ENCODE measurements at places on chromosomes 16 and 17.
A peak's percentile ranks its signal among the peaks of the same experiment; 100 is the strongest.

DNA sequence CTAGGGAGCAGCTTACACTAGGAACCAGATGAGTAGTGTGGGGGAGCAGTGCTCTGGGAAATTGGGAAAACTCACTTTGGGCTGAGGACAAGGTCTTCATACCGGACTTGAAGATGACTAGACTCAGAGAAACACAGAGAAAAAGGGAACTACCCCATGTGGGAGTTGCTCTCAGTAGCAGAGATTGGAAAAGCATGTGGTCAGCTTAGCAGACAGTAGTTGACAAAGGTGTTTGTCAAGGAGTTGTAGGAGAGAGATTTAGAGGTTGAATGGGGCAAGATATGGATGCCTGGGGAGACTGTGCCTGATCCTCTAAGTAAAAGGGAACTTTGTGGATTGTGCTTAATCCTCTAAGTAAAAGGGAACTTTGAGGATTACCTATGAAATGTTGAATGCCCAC lies 194.5 kb upstream of the COX10 start:
- DNase-seq, result no peak

DNA sequence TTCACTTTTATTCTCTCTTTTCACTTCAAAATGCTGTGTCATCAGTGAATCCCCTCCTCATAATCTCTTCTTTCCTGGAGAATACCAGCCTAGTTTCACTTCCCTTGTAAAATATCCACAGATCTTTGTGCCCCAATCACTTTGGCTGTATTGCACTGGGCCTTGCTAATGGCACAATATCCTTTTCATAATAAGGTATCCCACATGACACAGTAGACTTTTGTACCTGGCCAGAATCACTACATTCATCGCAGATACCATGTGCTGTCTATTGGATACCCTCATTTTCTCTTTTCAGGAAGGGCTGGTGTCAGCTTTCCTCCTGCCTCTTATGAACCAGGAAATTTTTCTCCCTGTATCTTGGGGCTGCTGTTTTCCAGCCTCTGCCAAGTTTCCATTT lies 25.7 kb upstream of the TOX3 start:
- no peak for DNase-seq

DNA sequence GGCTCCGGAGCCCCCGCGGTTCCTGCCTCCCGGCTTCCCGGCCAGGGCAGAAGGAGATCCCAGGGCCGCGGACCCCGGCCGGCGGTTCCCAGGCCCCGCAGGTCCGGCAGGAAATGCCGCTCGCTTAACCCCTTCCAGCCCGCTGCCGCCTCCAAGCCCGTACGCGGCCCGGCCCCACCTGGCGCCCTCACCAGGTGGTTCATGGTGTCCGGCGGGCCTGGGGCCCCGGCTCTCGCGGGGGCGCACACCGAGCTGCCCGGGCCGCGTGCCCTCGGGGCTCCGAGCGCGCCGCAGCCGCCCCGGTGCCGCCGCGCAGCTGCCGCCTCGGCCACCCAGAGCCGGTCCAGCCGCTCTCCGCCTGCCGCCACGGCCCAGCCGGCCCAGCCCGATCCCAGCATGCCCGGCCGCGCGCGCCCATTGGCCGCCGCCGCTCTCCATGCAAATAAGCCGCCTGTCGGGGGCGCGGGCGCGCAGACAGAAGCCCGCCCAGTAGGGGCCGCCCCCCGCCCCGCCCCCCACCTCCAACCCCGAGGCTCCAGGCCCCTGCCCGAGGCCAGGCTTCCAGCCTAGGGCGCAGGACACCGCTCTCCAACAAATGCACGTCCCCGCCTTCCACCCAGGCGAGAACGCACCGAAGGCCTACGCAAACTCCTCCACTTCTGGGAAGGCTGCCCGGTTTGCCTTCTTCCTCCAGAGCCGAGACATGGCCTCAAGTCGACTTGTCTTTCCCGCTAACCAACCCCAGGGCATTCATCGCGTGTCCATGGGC lies at the start of gene BCAR1:
Gene BCAR1 (minus strand): TSS at position 345 of the 769 bp plus-strand sequence. CDS start 142 bp downstream, at position 203.
- peak; percentile 94 for DNase-seq

GRCh38 chr16:12083631-12084030 lies 107.1 kb downstream of the SNX29 start:
- peak; percentile 8 for DNase-seq

DNA sequence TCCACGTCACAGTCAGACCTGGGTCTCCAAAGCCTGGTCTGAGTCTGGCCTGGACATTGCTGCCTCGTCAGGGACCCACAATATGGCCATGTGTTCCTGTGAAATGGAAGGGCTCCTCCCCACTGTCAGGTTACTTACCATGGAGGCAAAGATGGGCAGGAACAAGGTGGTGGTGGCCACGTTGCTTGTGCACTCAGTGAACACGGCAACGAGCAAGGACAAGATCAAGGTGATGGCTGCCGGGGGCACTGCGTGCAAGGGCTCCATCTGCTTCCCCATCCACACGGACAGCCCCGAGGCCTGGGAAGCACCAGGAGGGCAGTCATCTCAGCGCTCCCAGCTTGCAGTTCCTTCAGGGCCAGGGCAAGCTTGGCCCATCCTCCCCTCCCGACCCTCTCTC lies 22.5 kb downstream of the SLC13A5 start:
- no peak for DNase-seq

DNA sequence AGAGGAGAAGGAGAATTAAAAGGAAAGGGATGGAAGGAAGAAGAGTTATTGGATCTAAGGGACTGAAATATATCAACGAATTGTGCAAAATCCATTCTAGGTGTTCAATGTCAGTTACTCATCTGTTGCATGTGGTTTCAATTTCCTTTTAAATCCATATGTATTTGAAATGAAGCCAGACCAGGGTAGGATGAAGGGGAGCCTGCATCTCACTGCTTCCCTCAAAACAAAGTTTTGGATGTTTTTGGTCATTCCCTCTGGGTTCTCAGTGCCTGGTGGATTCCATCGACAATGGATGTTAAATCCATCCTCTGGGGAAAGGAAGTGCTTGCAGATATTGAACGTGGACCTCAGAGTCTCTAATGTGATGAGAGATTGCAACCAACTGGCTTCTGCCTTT lies 103.5 kb upstream of the XYLT1 start:
- no peak for DNase-seq

- no peak for DNase-seq
Observed at GRCh38 chr17:72219824-72220493, 99.1 kb downstream of the SOX9 start.

GRCh38 chr17:17073581-17074403 lies 31.5 kb downstream of the MPRIP start:
- no peak for DNase-seq

DNA sequence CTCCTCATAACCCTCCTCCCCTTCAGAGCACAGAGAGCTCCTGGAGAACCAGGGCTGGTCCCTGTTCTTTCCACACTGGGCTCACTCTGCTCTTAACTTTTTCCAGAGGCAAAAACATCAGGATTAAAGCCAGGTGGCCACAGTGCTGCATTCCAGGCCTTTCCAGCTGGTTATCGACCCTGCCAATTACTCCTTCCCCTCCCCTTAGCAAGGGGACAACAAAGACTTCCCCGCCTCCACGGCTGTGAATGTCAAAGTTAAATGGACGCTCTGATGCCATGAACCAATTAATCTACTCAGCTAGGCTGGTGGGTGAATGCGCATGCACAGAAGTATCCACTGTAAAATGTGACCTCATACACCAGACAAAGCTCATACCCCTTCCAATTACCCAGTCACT lies 23.1 kb downstream of the ACLY start:
- DNase-seq, result peak; percentile 59

- DNase-seq, result no peak
Observed at GRCh38 chr16:61323456-61323855, 712.8 kb downstream of the CDH8 start.

All from right lobe of liver (tissue), 6 donors.